ENCODE measurements at places on chromosomes 4 and X.
A peak's percentile ranks its signal among the peaks of the same experiment; 100 is the strongest.

DNA sequence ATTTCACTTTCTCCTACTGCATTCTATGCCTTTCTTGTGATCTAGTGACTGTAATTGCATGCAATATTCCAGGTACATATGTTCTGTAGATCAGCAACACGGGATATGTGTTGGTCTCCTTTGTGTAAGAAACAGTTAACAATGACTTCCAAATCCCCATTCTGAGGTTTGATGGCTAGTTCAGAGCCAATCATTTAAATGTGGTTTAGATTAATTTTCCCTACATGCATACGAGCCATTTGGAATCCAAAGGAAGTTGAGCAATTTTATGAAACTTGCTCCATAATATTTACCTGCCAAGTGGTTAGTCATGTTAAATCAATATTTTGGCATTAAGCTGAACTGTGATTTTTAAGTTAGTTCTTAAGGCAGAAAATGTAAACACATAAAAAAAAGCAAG, 172.8 kb upstream of the DCAF12L2 start:
- DNase-seq = no peak

DNA sequence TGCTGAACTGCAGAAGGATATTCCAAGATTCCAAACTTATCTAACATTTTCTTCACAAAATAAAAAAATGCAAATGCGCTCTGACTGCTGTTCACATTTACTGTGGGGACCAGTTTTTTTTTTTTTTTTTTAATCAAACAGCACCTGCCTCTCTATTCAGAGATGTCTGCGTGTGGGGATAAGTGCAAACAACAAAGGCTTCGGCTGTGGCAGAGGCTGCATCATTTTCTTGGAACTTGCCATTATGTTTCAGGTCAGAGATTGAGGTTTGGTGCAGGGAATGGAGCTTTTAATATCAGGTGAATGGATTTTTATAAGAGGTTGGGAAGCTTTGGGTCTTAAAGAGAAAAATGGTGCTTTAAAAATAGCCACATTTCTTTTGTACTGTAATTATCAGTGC, 78.2 kb upstream of the TET2 start:
- no peak for DNase-seq

DNA sequence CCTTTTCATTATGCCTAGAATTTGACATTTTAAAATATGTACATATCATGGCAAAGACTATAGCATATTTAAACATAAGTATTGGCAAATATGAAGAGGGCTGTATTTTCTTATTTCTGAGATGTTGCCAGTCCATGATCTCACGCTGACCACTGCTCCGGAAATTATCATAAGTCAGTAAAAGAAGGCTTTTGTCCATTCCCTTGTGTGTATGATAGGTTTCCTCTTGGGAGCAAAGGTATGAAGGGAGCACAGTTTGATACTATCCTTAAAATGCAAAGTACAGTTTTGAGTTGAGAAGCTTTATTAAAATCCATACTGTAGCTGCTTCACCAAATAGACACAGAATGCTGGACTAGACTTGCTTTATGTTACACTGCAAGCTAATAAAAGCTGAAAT, 52.6 kb upstream of the AGA start:
- no peak for DNase-seq

DNA sequence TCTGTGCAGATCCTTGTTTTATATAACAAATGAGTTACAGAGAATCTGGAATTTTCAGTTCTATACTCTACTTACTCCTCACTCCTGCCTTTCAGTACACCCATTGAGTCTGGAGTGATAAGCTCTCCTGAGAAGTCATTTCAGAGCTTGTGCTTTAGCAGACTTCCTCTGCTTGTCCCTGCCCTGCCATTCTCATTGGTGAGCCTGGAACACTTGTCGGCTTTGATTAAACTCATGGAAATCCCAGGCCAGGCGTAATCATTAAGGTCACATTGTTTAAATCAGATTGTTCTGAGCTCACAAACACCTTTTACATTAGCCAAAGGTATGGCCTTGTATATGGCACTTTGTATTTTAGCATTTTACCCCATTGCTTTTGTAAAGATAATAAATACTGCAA, 102.7 kb downstream of the CNKSR2 start:
- DNase-seq = no peak

DNA sequence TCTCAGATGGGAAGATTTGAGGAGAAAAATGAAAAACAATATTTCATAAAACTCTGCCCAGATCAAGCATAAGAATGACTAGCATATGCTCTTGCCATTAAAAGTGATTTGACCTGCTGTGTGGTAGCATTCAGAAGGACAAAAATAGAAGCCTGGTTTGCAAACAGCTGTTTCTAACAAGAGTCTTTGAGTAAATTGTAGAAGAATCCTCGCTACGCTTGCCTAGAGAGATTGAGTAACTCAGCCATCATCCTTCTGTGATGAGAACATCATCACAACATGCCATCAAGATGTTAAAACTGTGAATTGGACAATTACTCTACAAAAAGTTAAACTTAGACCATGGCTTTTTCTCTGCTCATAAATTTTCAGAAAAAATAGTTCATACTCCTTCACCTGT, 168.9 kb upstream of the PUDP start:
- DNase-seq = no peak

DNA sequence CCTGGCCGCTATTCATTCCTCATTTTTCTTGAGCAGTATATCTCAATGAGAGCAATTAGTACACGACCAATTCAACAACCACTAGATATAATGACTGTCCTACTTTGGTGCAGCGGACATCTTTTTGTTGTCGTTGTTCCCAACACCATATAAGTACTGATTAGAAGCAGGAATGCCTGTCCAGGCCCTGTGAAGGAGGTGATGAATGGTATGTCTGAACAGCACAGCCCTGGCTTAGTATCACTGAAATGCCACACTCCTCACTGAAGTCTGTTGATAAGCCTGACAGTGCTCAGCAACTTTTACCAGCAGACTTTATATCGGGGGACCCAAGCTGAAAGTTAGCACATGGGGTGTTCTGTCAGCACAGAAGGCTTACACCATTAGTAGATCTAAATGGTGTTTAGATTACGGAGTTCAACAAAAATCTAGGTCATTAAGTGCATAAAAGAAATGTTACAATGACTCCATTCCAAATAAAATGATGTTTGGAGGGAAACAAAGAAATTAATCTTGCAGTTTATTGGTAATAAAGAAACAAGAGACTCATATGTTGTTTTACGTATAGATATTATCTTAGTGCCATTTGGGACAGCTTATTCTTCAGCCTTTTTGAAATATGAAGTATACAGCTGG, 228.3 kb upstream of the TTC29 start:
- DNase-seq = no peak

- DNase-seq = no peak
Measured at GRCh38 chr4:78811034-78811433, 34.9 kb downstream of the BMP2K start.

GRCh38 chr4:24975510-24975909, 55.2 kb downstream of the LGI2 start:
- DNase-seq = no peak

DNA sequence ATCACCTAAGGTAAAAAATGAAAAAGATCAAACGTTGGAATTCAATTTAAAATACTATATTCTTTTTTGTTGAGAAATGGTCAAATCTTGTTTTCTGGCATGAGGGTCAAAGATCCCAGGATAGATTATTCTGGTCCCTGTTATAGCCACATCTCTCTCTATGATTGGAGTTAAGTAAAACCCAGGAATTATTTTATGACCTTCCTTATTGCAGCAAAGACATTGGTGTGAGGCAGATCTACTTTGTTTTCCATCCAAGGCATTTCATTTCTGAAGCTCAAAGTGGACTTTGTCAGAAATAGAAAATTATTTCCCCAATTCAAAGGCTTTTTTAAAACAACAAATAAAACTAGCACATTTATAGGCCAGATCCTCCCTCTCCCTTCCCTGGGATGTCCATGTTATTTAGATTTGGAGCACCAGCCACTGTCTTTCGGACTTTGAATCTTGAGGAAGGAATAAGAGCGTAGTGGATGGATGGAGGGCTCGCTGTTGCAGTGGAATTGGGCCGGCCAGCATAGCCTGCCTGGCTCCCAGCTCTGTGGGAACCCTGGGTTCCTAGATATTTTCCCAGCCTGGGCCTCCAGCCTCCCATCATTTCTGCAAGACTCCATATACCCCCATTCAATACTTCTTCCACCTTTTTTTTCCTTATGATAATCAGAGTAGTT, 45.6 kb upstream of the HAND2 start:
- no peak for DNase-seq

GRCh38 chrX:147733369-147733768, 178.3 kb upstream of the FMR1 start:
- DNase-seq = no peak

DNA sequence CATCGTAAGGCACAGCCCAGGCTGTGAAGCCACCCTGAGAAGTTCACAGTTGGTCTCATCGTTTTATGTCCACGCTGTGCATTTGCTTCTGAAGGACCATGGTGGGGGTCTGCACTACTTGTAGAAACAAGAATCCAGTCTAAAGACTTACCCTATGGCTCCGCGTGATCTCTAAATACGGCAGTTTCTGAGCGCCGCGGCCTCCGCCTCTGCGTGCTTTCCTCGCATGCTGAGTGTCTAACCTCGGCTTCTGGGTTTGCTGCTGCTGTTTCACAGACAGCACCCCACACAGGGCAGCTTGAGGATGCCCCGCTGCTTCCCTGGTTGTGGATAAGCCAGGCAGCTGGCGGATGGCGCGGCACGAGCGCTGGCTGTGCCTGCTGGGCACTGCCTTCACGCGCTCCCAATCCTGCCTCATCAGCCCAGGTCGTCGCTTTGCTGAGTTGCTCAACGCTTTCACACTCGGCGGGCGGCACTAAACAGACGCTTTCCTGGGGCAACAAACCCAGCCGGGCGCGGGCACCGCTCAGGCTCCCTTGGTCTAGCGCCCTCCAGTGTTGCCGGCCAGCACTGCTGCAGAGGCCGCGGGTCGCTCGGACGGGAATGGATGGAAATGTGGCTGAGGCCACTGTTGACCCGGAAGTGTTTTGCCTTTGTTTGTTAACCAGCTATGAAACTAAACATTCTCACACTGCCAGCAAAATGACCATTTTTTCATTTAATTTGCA, 39.2 kb downstream of the FGFRL1 start:
- no peak for DNase-seq

GRCh38 chr4:7581477-7581876, 146.7 kb upstream of the PSAPL1 start:
- peak; percentile 24 for DNase-seq

DNA sequence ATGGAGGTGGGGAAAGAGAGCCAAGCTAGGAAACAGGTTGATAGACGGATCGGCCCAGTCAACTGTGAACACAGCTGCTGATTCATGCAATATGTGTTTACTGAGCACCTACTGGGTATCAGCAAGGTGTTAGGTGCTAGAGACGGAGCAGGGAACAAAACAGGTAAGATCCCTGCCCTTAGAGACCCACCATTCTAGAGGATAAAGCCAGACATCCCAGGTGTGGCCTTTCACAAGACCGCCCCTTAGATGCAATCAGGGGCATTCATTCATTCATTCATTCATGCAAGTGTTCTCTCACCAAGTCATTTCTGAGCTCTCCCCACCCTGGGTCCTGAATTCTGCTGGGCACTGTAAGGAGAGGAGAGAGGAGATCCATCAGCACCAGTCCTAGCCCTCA, 20.2 kb upstream of the MTM1 start:
- no peak for DNase-seq

DNA sequence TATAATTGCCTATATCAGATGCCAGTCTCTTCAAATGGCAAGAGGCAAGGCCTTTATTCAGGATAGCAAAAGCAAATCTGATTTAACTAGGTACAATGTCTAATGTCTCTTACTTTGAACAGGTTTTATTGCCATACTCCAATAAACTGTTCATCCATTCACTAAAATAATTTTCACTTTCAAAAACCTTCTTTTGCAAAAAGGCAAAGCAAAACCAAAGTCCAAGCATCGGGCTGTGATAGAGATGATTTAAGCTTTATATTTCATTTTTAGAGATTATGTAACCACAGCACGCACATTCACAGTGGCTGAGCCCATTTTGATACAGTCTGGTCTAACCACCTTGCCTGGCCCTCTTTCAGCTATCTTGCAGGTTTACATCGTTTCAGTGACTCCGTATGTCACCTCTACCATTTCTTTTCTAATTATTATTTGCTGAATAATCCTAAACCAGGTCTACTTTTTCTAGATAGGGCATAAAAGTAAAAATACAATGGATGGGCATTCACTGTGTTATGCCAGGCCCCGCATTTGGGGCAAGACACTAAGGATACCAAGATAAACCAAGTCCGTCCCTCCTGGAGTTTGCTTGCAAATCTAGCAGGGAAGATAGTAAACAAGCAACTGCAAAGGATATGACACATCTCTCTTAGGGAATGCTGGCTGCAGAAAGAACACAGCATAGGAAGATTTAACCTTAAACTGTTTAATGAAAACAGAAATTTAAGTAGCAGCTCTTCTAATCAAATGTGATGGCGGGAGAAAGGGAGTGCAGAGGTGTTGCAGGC, 1.8 kb downstream of the CASP3 start:
- DNase-seq = no peak

- DNase-seq = no peak
Measured at GRCh38 chr4:94722748-94723147, 35.0 kb upstream of the BMPR1B start.

- DNase-seq = peak; percentile 82
Measured at GRCh38 chr4:56641494-56642051, 39.5 kb downstream of the HOPX start.

DNA sequence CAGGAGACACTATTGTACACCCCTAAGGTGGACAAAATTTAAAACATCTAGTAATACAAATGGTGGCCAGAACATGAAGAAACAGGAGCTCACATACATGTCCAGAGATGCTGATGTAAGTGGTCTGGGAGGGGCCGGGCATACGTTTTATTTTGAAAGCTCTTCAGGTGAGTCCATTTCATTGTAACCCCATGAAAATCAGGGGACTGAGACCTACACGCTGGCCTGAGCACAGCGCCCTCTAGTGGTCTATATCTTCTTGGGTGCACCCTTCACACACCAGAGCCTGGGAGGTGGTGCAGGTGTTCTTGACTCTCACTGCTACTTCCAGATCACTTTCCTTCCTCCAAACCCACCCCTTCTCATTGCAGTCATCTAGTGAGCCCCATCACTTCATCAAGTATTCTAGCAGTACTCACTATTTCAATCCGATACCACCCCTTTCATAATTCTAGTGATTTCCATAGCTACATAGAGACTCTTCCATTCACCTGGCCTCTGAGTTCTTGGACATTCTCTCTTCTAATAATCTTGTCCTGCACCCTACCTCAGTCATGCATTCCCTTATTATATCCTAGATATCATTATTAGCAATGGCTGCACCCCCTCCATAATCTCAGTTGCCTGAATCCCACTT, 4.3 kb upstream of the TLR6 start:
- no peak for DNase-seq

DNA sequence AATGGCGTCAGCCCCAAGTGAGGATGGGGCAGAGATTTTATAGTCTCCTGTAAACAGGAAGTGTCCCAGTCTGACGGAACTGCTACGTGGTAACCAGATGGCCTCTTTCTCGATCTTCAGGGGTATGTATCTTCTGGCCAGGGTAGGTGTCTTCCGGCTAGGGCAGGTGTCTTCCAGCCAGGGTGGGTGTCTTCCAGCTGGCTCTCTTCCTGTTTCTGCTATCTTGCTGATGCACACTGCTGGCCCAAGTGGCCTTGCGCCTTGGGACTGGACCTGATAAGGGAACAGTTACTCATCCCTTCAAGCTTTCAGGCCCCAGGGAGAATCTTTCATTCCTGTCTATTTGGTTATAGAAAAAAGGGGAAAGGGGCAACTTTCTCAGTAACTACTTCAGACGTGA, 178.7 kb upstream of the MAGEE2 start:
- no peak for DNase-seq

GRCh38 chr4:102580463-102580842, 79.3 kb downstream of the NFKB1 start:
- no peak for DNase-seq
